ENCODE measurements at places on chromosomes 11 and 22.

DNA sequence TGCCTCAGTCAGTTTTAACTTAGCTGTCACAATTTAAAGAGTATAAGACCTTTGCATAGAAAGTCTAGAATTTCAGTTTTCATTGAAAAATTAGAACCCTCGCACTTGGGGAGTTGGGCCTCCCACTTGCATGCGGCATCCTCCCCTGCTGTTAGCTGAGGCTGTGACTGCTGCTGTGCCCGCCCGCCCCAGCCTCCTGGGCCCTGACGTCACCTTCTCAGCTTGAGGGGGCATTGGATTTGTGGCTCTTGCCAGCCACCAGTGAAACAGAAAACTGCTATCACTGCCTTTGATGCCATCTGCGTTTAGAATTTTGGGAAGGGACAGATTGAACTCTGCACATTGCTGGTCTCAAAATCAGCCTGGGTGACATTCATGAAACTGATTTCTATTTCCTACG, 108.7 kb downstream of the CTTN start:
- DNase-seq = no peak

DNA sequence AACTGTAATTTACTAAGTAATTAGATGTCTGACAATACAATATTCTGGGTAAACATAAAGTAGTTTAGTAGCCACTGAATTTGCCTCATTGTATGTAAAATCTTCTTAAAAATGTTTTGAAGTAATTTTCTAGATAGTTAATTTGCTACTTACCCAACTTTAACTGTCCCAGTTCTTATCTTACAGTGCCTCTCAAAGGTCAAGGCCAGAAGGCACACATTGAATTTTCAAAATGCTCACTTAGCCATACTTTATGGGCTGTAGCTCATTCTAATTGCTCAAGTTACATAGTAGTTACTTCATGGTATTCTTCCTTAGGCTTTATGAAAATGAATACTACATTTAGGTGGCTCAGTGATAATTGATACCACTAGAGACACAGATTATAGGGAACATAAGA, 666.6 kb downstream of the CNTN5 start:
- no peak for DNase-seq

DNA sequence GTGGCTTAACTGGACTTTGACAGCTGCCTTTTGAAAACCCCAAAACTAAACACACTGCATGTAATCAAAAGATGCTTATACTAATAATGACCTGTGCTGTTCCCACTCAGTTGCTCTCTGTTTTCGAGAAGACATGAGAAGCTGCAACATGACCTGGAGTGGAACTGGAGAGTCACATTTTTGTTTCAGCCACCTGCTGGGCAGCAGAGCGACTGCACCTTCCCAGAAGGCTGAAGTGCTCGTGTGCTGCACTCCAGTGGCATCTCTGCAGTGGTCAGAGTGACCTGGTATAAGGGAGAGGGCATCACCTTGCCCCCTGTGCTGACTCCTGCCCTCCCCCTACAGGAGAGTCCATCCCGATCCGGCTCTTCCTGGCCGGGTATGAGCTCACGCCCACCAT, 8.6 kb downstream of the THYN1 start:
- no peak for DNase-seq

GRCh38 chr11:33533386-33534052, 167.1 kb downstream of the C11orf91 start:
- no peak for DNase-seq

DNA sequence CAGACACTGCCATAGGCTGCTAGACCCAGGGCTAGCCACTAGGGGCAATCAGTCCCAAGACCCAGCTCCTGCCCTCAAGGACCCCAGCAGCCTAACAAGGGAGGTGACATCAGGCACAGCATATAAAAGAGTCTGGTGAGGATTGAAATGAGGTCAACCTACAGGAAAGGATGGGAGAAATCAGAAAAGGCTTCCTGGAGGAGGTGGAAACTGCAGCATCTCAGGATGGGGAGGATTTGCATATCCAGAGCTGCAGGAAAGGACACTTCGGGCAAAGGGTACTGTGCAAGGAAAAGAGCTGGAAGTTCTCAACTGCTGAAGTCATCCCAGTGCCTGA, 2.9 kb upstream of the ARFGAP2 start:
- DNase-seq = no peak

DNA sequence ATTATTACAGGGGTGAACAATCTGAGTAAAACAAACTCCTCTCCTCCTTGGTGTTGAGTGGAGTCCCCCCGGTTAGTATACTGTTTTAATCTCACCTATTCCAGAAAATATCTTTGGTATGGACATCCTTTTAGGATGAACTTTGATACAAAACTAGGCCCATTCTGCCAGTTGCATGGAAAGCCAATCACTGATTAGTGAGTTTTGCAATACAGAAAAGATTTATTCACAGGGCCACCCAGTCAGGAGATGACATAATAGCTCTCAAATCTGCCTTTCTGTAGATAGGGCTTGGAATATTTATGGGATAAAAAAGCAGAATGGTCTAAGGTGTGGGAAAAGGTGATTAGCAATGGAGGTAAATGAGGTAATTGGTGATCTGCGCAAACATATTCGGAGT, 30.3 kb upstream of the SLC22A25 start:
- DNase-seq = no peak

DNA sequence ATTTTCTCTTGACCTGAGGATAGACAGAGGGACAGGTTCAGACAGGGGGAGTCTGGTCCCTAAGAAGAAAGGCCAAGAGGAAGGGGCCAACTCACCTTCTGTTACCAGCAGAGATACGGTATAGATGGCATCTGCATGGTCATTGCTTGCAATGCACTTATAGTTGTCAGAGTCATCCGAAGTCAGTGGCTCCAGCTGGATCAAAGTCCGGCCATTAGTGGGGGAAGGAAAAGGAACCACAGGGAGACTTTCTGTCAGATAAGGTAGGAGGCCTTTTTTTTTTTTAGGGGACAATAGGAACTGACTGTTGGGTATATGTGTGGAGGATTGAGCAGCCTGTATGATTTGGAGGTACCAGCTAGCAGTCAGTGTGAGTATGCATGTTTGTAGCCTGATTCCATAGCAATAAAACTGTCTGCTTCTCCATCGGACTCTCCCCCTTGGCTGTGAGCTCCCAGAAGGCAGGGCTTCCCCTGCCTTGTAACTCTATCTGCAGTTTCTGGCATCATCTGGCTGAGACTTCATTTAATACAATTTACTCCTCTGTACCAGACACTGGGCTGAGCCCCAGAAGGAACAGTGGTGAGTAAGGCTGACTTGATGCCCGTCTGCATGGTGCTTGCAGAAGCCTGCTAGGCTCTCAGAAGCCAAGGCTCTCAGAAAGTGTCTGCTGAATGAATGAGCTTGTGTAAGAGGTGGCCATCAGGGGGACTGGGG, 5.7 kb downstream of the IGSF22 start:
- DNase-seq = no peak

GRCh38 chr11:613369-613968, 2.3 kb downstream of the IRF7 start:
- DNase-seq = peak; percentile 47

GRCh38 chr22:32824531-32825312, 23.2 kb downstream of the TIMP3 start:
- no peak for DNase-seq

DNA sequence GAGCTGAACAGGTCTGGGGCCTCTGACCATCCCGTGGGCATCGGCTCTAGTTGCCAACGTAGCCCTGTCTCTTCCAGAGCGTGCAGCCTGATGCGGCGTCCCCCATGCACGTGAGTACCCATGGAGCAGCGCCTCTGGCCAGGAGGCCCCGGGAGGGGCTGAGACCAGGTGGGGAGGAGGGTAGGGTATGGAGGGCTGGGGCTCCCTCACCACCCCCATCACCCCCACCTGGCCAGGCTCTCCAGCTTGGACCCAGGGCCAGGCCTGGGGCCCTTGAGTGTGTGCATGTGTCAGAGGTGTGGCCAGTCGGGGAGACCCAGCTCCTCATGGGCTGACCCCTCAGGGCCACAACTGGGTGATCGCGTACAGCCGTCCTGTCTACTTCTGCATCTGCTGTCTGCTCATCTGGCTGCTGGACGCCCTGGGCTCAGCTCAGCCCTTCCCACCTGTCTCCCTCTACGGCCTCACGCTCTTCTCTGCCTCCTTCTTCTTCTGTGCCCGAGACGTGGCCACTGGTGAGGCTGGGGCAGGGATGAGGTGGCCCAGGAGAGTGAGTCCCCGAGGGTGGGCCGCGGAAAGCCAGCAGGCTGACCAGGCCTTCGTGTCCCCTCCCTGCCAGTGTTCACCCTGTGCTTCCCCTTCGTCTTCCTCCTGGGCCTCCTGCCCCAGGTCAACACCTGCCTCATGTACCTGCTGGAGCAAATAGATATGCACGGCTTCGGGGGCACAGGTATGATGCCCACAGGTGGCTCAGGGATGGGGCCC, 8.5 kb downstream of the PCNX3 start:
- no peak for DNase-seq

DNA sequence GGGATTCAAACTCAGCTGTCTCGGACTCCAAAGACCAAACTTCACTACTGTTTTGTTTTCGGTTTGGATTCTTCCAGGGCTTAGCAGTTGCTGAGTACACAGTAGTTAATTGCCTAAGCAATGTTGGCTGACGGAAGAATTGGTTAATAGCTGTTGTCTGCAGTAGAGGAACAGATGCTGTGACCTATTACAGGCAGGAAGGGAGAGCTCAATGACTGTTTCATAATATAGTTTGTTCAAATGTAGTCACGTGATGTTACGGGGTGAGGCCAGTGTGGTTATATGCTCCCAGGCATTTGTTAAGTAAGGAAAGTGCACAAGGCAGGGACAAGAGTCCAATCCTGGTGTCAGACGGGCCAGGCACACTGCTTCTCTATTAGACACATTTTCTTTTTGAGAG, 222.6 kb upstream of the CCDC90B start:
- DNase-seq = no peak

DNA sequence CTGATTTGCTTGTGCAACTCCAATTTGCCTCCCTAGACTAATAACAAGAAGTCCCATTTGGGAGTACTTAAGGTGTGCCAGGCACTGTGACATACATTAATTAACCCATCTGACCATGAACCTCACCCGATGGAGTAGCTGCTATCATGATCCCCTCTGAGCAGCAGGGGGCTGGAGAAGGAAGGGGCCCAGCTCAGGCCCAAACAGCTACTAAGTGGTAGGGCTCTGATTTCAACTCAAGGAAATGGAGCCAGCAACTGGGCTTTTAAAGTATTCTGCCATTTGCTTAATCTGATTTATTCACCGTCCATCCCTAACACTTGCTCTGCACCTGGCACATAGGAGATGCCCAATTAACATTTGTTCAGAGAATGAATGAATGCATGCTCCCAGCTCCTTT, 1.2 kb downstream of the CRYBB1 start:
- no peak for DNase-seq

Measured in thoracic aorta (tissue), 2 donors.